Panc1 (cell line): ENCODE measurements at places on chromosomes 11 and 22.
A peak's percentile ranks its signal among the peaks of the same experiment; 100 is the strongest.

- H3K27ac ChIP-seq = no peak overlapping the region
- DNase-seq = no peak
- no peaks in the 10 kb centered on the region for H3K36me3 ChIP-seq
Observed at GRCh38 chr22:49037701-49038245, 789.9 kb downstream of the BRD1 start.

- H3K27me3 ChIP-seq = no peaks in the 10 kb centered on the region
- H3K36me3 ChIP-seq = no peaks in the 10 kb centered on the region
- no peak overlapping the region for H3K27ac ChIP-seq
- H3K4me1 ChIP-seq = no peaks in the 10 kb centered on the region
- H3K4me3 ChIP-seq = no peak overlapping the region
Observed at GRCh38 chr11:104588970-104589369, 309.3 kb downstream of the CASP12 start.

DNA sequence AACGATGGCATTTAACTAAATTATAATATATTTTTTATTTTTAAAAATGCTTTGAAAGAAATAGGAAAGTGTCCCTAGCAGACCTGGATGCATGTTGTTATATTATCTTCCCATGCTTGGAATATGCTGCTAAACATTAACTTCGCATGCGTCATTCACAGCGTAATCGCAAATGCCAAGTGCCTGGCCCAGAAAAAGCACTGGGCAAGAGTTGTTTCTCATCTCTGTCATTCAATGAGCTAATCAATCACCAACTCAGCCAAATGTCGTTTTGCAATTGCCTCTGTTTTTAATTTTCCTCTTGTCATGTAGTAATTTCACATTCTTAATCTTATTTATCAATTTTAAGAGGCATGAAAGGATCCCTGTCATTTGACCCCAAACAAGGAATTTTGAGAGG, 1421.9 kb downstream of the BRD1 start:
- DNase-seq = no peak
- no peak overlapping the region for H3K4me3 ChIP-seq
- H3K4me1 ChIP-seq = no peaks in the 10 kb centered on the region
- no peak overlapping the region for H3K27ac ChIP-seq

GRCh38 chr11:35047179-35047578, 91.8 kb upstream of the CD44 start:
- H3K27me3 ChIP-seq = no peaks in the 10 kb centered on the region
- no peak for DNase-seq
- H3K36me3 ChIP-seq = no peaks in the 10 kb centered on the region
- H3K27ac ChIP-seq = peak overlapping the region; percentile 59

- DNase-seq = no peak
- no peak overlapping the region for H3K27ac ChIP-seq
- H3K4me3 ChIP-seq = no peak overlapping the region
Observed at GRCh38 chr11:14942745-14943144, 29.4 kb downstream of the CALCA start.
